ENCODE measurements at places on chromosomes 4 and X. TPM values are rescaled to one million over a fixed set of nuclear protein-coding genes. Genes with fewer than 3 reads are reported as not detected.

GRCh38 chrX:69000877-69001276 lies 164.4 kb downstream of the PJA1 start:
- no peak for DNase-seq

DNA sequence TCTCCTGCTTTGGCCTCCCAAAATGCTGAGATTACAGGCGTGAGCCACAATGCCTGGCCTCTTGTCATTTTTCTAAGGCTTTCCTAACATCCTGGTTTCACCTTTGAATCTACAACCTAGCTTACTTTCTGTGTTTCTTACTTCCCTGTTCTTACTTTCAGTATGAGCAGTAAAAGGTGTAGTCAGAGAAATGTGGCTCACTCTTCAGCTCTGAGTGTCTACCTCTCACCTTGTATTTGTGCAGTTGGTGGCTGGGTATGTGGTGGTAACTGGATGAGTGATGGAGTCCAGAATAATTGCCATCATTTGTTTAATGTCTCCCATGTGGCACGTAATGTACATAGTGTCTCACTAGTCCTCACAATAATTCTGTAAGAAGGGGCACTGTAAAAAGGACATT lies 19.1 kb upstream of the CXCL11 start:
- no peak for DNase-seq

Gene FAM241A
- 0.74 TPM for total RNA-seq

DNA sequence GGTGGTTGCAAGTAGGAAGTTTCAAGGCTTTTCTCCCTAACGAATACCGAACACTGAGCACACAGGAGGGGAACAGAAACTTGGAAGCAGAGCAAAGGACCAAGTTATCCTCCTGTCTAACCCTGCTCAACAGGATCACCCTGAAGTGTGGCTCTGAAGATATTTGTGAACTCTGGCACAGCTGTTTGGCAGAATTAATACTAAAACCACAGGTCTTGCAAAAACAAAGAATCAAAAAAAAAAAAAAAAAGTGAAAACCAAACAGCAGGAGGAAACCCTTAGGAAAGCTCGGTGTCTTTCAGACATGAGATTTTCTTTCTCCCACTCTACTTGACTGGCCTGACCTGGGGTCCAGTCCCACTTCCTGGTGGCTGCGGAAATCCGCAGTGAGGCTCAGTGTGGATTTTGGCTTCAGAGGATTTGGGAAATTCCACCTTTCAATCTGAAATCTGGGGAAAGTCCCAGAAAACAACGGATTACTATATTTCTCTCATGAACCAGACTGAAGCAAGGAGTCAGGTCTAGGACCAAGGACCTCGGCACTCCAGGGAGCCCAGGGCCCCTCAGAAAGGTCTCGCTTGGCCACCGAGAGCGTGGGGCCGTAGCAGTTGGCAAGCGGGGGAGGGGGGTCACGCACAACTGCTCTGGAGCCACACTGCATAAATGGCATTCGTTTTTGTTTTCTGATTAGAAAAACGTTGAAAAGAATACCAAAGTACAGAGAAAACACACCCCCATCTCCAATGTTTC lies 867 bp downstream of the TIFA start:
- peak; percentile 12 for DNase-seq

- DNase-seq = no peak
Measured at GRCh38 chrX:115535421-115535820, 25.6 kb upstream of the PLS3 start.

DNA sequence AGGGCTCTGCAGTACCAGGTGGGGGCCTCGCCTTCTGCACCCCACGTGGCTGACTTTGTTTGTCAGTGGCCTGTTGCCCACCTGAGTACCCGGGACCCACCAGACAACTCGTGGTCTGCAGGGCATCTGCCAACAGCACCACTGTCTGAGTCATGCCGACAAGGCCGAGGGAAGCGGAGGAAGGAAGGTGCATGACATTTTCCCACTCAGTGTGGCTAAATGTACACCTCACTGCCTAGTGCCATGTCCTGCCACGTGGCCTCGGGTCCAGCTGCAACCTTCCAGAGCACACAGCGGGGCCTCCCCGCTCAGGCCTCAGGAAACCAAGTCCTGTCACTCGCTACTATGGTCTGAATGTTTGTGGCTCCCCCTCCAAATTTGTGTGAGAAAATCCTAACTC lies 22.1 kb downstream of the ABLIM2 start:
- no peak for DNase-seq

Gene ANK2
- 83.9 TPM for total RNA-seq

- no peak for DNase-seq
Measured at GRCh38 chrX:107625739-107626138, 2.6 kb upstream of the PRPS1 start.

DNA sequence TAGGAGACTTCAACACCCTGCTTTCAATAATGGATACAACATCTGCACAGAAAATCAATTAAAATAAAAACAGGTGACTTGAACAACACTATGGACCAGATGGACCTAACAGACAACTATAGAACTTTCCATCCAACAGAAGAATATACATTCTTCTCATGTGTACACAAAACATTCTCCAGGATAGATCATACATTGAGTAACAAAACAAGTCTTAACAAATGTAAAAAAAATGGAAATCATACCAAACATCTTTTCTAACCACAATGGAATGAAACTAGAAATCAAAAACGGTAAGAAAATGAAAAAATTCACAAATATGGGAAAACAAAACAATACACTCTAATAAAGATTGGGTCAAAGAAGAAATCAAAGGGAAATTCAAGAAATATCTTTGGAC lies 24.7 kb downstream of the CYP2U1 start:
- DNase-seq = no peak

Gene TCP11X2
- not detected for total RNA-seq

DNA sequence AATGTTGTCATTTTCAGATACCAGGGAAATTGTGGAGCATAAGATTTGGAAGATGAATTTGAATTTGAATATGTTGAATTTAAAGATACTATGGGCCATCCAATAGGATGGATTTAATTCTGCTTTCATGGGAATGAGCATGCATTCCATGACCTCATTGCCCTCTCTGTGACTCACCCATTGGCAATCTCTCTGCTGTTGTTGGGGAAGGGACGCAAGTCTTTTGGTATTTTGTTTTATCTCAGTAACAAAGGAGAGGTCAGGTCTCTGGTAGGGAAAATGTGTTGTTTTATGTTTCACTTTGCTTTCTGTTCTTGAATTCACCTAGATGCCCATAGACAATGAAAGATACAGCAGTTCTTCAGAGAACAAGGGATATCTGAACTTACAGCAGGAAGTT lies 42.1 kb upstream of the MAGEA4 start:
- DNase-seq = no peak

Gene DUX4
- not detected for total RNA-seq

All from SK-MEL-5 (cell line).